LoVo (cell line): ENCODE measurements at places on chromosomes 11 and 22.

- no peak for DNase-seq
Observed at GRCh38 chr11:88315015-88315414, 22.5 kb downstream of the CTSC start.

DNA sequence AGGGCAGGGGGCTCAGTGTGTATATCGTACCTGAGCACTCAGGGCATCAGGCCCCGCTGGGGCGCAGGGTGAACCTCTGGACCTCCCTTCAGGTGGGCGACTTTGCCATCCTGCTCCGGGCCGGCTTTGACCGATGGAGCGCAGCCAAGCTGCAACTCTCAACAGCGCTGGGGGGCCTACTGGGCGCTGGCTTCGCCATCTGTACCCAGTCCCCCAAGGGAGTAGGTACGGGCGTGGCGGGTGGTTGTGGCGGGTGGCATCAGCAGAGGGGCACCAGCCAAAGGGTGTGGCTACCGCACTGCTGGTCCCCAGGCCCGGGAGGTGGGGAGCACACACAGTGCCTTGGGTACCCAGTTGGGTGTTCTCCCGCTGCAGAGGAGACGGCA lies 6.3 kb downstream of the SLC39A13 start:
- DNase-seq: no peak

DNA sequence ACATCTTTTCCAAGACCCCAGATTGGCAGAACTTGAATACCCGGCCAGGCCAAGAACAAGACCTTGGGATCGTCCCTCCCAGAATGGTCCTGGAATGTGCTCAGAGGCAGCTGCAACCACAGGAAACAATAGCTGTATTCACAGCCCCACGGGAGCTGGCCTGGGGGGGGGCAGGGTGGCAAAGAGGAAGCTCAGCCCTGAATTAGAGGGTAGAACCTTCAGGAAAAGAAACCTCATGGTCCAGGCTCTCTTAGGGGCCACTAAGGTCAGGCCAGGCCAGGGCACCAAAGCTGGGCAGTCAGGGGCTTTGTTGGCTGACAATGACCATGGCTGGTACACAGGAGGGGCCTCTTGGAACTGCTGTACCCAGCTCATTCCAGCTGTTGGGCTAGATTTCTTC lies 17.3 kb downstream of the RPL27A start:
- no peak for DNase-seq

GRCh38 chr11:12678092-12678491 lies 3.9 kb downstream of the TEAD1 start:
- DNase-seq: no peak

GRCh38 chr11:19079643-19080440 lies 19.3 kb upstream of the MRGPRX2 start:
- DNase-seq: peak; percentile 33

- no peak for DNase-seq
Observed at GRCh38 chr22:43197271-43197941, 10.5 kb upstream of the TTLL12 start.

DNA sequence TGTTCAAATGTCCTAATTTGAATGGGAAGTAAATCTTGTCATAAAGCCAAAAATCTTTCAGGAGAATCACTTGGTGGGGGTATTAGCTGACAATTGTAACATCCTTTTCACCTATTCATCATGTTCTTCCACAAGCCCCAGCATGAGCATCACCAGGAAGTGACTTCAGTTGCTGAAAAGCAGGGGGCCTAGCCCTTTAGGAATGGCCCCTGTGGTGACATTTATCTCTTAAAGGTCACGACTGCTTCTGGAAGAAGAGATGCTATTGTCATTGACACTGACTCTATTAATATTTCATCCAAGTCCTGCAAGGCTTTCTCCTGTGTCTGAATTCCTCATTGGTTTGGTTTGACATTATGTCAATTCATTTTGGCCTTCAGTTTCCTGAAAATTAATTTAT lies 92.6 kb downstream of the OR5AK2 start:
- DNase-seq: no peak

GRCh38 chr11:92198268-92198667 lies 26.4 kb upstream of the FAT3 start:
- DNase-seq: no peak

DNA sequence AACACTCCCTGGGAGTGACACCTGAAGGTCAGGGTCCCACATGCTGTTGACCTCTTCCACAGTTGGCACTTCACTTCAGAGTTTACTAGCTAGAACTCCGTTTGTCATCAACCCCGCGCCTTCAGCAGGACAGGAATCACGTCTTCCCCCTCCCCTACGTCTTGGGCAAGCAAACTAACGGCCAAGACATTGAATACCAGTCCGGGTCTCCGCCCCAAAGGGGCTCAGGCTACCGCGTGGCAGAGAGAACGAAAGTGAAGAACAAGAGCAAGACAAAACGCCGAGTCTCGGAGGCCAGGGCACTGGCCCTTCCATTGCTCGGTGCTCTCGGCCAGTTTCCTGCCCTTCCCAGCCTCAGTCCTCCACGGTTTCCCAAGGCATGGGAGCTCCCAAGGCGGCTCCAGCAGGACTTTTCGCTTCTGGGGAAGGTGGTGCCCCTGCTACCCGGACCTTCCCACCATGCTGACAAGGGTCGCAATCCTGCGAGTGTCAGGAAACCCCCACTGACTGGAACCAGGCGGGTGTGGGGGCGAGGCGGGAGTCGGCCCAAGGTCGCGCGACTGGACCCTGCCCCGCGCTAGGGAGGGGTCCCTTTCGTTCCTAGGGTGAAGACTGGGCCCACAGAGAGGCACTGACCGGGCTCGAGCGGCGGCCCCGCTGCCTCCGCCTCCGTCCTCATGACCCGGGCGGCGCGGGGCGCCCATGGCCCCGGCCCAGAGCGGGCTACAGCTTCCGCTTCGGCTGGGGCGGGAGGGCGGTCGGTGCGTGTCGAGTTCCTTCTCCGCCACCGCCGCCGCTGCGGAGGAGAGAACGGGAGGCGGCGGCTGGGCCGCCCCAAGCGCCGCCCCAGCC lies at the start of gene GUCD1:
GUCD1 (minus strand) TSS at position 826 of the 852 bp plus-strand sequence; CDS start at position 679, 147 bp downstream.
- no peak for DNase-seq

DNA sequence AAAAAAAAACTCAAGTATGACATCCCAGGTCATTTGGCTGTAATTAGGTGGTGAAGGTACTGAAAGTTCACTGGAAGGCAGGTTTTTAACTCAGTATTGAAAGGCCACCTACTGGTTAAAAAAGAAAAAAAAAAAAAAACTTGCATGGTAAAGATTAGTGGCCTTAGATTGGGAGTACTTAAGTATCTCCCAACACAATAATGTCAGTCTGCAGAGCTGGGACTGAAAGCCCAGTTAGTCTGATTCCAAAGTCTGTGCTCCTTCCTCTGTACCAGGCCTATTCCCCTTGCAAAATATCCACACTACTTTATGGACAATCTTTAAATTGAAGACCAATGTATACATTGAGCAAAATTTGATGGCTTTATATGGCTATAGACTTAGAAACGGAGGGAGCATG lies 85.5 kb downstream of the NOX4 start:
- no peak for DNase-seq

GRCh38 chr11:46300270-46300669 lies 22.8 kb downstream of the CREB3L1 start:
- DNase-seq: no peak

- no peak for DNase-seq
Observed at GRCh38 chr11:78828676-78829075, 254.0 kb upstream of the NARS2 start.

GRCh38 chr11:64337538-64338249 lies 2.3 kb upstream of the CCDC88B start:
- DNase-seq: no peak

DNA sequence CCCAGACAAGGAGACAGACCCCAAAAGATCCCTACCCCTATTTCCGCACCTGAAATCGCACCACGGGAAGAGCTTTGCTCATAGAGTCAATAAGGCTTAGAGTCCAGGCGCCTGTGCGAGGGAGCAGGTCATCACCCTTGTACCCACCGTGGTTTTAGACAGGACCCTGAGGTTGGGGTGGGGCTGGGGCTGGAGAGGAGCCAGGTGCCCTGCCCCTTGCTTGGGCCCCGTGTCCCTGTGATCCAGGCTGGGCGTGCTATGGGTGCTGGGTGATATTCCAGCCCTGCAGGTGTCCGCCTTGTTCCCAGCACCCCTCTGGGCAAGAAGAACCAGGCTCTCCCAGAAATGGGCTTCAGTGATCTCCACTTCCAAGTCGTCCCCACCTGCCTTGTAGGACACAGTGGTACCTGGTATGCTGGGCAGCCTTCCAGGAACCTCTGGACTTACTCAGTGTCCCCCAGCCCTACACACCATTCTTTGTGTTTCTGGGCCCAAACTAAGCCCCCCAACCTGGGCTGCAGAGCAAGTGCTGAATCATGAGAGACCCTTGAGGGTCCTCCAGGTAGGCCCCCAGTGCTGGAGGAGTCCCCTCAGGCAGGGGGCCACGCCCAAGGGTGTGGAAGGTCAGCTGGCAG lies 4.5 kb downstream of the CD81 start:
- no peak for DNase-seq

DNA sequence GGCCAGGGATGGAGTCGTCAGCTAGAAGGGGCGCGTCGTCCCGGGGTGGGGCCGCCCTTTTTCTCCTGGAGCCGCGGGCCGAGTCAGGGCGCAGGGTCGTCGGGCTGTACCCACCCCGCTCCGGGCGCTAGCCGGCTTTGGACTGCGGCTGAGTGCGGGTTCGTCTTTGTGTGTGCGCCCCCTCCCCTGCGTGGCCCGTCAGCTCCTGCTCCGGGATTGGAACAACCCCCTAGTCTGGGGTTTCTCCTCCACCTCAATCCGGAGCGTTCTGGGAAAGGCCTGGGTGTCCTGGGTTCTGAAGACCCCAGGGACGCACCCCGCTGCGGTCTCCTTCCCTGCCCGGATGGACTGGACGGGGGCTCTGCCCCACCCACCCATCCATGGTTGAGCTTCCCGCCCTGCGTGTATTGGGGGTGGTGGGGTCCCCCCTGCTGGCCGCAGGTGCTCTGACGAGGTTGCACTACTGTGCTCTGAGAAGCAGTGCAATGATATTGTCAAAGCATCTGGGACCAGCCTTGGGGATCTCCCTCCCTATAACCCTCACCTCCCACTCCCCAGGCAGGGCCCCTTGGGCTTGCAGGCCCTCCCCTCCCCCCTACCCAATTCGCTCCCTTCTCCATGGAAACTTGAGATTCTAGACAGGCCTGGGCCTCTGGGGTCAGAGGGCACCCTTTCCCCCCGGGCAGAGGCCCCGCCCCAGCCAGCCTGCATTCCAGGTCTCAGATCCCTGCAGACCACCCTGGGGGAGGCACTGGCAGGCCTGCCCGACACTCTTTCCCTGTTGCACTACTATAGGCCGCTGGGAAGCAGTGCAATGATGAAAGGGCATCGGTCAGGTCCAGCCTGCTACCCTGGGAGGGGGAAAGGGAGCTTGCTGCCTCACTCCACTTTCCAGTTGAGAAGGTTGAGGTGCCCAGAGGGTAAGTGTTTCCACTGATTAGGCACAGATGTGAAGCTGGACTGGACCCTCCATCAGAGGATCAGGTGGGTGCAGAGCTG lies 10.7 kb downstream of the SDF2L1 start:
- no peak for DNase-seq

DNA sequence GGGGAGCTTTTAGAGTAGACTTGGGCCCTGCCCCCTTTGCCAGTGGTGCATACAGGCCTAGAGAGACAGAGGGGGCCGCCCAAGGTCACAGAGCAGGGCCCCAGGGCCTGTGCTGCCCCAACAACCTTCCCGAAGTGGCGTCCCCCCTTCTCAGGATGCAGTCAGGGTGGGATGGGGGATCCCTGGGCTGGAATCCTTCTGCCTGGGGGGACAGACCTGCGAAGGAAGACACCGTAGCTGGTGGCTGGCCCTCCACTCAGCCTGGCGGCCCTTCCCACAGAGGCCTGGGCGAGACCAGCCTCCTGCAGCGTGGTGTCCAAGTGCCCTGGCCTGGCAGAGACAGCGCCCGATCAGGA lies 14.4 kb upstream of the EHD1 start:
- DNase-seq: no peak

DNA sequence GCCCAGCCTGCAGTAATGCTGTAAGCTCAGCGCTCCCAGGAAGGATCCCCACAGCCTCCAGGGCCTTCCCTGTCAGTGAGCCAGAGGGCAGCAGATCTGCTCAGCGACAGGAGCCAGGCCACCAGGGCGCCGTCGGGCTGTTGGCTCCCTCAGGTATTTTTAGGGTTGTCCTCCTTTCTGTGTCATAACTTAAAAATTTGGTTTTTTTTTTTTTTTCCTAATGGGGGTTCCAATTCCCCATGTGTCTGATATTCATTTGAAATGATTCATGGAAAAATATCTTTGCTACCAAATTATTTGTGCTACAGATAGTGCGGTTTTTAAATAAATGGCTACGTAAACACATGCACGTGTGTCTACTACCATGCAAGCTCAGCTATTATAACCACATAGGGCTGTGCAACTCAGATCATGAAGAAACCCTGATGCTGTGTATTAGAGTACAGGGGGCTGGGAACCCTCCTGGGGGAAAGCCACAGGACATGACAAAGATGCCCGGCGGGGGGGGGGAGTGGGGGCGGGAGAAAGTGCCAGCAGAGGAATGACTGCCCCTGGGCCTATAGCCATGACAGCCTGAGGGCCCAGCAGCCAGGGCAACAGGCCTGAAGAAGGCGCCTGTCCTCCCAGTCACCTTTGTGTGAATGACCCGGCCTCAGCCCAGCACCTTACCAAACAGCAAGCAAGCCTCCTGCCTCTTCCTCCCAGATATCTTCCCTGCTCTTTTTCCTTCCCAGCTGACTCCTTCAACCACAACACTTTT lies 89.3 kb downstream of the NAT10 start:
- DNase-seq: no peak

DNA sequence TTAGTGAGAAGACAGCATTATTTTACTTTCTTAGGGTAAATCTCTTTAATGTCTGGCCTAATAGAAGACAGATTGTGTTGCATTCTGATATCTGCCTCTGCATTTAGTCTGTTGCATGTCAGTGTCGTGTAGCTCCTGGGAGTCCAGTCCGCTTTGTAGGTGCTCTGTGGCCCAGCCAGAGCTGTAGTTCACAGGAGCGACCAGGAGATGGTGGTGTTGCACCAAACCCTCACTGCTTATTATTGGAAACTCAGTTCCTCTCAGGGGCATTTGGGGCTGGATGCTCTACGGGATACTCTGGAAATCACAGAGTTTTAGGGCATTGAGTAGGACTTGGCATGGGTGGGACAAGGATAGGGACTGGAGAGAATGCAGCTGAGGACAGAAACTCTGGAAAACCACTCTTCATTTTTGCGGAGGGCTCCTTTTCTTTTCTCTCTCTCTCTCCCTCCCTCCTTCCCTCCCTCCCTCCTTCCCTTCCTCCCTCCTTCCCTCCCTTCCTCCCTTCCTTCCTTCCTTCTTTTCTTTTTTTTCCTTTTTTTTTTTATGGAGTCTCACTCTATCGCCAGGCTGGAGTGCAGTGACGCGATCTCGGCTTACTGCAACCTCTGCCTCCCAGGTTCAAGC lies 21.7 kb downstream of the MIAT start:
- DNase-seq: peak; percentile 62
